ENCODE measurements at places on chromosomes 6 and 20.

DNA sequence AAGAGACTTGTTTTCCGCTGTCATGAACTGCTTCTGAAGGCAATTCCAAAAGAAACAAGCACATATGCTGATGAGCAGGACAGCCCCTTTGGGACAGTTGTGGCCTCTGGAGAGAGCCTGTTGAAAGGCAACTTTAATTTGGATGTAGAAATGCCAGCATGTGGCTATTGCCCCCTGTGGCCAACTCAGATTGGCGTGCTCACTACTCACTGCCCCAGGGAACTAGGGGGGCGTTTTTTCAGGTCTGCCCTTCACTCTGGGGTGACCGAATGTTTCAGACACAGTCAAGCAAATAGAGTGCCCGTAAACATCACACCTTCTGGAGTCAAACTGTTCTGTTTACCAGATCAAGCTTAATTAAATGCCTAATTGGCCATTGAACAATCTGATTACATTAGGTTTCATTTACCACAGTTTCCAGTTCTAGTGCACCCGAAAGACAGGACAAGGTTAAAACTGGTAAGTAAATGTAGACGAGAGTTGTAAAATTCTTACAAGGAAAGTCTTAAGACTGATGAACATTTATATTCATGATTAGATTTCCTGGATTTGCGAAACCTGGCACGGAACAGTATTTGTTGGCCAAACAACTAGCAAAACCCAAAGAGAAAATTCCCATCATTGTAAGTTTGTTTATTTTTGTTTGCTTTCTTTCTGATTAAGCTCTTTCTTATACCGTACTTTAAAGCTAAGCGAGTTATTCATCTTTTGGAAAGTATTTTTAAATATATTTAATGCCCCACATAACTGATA, 75.9 kb upstream of the SYNJ2 start:
- DNase-seq: no peak

DNA sequence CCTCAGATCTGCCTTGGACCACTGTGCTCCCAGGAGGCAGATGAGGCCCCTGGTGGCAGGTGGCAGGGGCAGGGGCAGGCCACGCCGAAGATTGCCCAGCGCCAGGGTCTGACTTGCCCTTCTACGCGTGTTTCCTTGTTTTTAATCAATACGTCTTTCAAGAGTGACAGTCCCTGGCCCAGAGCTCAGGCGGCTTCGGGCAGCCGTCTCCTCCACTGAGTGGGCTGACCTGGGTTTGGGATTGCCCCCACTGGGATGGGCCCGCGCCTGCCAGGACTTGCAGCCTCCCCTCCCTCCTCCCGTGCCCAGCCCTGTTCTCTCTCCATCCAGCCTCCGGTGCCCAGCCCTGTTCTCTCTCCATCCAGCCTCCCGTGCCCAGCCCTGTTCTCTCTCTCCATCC, 21.2 kb downstream of the FRMD1 start:
- no peak for DNase-seq

DNA sequence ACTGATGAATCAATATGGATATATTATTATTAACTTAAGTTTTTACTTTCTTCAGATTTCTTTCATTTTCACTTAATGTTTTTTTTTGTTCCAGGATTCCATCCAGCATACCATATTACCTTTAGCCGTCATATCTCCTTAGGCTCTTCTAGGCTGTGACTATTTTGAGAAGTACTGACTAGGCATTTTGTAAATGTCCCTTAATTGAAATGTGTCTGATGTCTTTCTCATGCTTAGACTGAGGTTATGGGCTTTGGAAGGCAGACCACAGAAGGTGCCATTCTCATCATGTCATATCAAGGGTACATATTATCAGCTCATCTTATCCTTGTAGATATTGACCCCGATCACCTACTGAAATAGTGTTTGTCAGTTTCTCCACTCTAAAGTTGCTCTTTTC, 101.3 kb downstream of the FOXO3 start:
- no peak for DNase-seq

GRCh38 chr6:164164876-164165275, 750.4 kb downstream of the QKI start:
- DNase-seq: no peak

- no peak for DNase-seq
Observed at GRCh38 chr6:44062105-44062770, 65.0 kb downstream of the MRPL14 start.

DNA sequence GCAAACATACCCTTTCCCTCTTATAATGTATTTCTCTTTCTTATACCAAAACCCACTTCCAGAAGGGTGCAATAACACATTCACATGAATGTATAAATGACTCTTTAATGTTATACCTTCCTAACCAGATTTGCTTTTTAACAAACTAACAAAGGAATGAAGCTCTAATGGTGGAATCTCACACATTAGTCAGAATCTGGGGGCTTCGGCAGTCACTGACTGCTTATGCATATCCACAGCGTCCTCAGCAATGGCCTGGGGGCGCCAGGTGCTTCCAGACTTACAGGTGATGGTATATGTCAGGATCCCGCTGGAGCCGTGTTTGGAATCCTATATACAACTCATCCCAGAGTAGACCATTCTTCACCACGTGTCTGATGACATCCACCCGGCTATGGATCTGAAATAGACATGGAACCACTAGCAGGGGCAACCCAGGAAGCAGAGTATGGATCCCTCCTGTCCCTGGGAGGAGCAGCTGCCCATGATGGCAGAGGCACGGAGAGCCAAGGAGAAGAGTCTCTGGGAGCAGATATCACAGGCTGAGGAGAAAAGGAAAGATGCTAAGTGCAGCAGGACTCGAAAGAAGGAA, 150.8 kb upstream of the RIPOR2 start:
- no peak for DNase-seq

DNA sequence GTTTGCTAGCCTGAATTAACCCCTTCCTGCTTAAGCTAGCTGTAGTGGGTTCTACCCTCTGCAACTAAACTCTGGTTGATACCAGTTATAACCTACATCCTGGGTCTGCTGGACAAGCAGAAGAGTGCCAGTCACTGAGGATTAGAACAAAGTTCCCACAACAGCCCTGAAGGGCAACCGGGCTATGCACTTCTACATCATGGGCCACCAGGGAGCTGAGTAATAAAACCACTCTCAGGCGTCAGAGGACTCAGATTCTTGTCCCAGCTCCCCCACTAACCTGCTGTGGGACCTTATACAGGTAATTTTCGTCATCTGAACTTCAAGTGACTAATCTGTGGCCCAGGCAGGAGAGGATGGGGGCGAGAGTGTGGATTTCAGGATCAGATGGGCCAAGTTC, 56.8 kb downstream of the EYA2 start:
- no peak for DNase-seq

DNA sequence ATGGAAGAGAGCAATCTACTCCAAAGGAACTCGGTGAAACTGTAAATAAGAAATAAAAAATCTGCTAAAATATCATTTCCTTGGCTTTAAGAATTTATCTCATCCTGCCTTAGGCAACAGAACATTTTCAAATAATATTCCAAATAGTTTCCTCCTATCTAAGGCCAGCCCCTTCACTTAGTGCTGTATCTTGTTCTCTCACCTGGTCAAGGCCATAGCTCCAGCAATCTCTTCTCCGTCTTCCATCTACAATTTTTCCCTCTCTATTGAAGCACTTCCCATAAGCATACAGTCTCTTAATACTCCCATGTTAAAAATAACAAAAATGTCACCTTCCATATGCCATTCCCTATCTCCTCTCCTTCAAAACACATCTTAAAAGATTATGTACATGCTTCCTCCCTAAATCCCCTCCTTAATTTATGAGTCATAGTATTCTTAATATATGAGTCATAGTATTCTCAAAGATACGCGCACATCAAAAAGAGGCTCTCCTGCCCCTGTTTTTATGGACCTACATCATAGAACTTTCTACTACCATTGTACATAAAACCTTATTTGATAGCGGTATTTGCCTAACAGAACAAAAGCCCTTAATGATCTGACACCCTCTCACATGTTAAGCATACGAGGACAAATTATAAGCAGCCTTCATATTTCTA, 146.9 kb downstream of the PDE10A start:
- no peak for DNase-seq

GRCh38 chr6:105988812-105989577, 97.1 kb upstream of the PRDM1 start:
- peak; percentile 38 for DNase-seq

- no peak for DNase-seq
Observed at GRCh38 chr20:36117638-36118037, 36.9 kb upstream of the EPB41L1 start.

All from stimulated activated effector memory CD8-positive, alpha-beta T cell treated with anti-CD3 and anti-CD28 coated beads, Interleukin-12 subunit alpha, Interleukin-12 subunit beta, amount 100 ng/mL, for 72 hours (primary cell).